ENCODE measurements at places on chromosomes 7 and 10.

- no peak for DNase-seq
Measured at GRCh38 chr10:100866575-100867098, 46.1 kb upstream of the SLF2 start.

DNA sequence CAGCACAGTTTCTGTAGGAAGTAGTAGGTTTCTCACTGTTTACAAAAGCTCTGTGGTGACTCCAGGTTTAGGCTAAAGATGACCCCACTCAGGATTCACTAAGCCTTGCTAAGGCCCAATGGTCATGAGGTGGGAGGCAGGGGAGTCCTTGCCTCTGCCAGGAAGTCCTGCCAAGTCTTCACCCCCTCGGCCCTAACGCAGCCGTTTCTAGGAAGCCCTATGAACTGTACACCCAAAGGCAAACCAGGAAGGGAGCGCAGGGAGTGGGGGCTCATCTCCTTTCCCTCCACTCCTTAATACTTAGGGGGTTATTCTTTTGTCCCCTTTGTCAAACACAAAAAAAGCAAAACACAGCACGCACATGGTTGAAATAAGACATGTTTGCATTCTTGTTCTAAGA, 64.6 kb downstream of the CTBP2 start:
- no peak for DNase-seq

DNA sequence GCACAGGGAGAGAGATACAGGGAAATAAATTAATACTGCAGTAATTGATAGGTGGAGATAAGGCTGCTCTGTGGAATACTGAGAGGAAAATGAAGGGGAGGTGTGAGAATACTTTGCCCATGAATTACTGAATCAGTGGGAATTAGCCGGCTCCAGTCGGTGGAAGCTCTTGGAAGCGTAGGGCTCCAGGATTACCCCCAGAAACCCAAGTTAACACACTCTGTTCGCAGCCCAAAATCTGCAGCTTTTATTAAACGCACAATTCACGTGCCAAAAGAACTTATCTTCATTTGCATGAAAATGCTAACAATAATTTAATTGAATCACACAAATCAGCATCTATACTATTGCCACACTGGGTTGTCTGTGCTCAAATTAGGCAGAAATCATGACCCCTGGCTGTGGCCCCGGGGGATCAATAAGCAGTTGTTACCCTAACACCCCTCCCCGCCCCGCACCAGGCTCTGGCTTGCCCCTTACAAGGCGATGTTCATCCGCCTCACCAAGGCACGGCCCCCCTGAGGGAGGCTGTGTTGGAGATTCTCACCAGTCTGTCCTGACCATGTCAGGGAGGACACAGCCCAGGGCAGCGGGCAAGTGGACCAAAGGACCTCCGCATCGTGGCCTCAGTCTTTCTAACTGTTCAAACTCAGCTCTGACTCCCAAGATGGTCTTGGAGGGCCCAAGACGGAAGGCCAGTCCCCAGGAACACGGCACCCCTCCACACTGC, 48.4 kb upstream of the MGMT start:
- DNase-seq = no peak

- DNase-seq = no peak
Measured at GRCh38 chr10:116733566-116733965, 8.8 kb downstream of the HSPA12A start.

DNA sequence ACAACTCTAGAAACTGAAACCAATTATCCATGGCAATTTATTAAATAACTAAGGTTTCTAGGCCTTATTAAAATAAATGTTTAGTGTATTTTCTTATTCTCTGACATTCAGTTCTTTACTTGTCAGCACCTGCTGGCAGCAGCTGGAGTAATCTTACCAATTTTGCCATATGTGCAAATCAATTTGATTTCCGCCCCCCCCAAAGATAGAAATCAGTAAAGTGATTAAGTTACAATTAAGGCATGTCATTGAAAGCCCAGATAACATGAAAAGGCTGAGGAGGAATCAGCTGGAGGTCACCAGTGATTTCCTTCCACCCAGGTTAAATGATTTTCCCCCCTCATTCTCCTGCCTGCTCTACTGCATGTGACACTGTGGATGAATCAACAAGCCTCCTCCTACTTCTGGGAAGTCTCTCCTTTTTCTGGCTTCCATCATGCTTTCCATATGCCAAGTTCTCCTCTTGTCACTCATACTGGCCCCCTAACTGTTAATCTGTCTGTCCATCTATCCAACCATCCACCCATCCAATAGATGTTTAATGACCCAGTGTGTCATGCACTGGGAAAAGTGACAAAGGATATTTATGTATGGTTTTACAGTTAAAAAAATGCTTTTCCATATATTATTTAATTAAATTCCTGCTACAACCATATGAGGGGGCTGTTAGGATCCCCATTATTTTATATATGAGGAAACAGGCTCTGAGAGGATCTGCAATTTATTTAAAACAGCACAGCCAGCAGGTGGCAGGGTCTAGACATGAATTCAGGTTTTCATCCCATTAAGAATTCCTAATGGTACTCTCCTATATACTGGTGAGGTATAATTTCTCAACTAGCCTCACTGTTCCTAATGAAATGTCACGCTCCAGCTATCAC, 116.5 kb downstream of the ATXN7L1 start:
- DNase-seq = no peak

GRCh38 chr10:120841522-120842189, 9.5 kb upstream of the WDR11 start:
- no peak for DNase-seq

DNA sequence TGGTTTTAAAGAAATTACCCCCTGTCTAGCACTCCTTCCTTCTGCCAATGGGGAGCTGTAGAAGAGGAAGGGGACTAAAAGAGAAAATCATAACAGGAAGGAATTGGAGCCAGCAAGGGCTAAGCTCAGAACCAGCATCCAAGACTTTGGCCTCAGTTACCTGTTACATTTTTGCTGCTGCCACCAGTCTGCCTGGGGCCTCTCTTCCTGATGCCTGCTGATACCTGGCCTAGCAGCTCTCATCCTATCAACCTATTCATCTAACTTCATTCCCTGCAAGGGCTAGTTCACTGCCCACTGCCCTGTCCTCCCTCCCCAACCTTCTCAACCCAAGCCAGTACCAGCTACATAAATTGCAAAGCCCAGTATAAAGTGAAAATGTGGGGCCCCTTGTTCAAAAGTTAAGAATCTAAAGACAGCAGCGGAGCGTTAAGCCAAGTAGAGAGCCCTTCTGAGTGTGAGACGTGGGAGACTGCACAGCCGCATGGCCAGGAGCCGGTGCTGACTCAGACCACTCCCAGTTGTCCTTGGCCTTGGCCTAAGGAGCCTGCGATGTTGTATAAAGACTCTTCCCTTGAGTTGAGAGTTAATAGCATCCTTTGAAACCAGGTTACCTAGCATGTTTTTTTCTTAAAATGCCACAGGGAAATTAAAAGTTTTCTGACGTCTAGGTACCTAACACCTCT, 13.2 kb upstream of the AOC1 start:
- no peak for DNase-seq

GRCh38 chr10:35422228-35422627, 85.9 kb downstream of the CCNY start:
- DNase-seq = no peak

GRCh38 chr7:132379292-132379691, 197.0 kb downstream of the PLXNA4 start:
- no peak for DNase-seq

GRCh38 chr10:77207828-77208185, 429.8 kb downstream of the KCNMA1 start:
- DNase-seq = no peak

DNA sequence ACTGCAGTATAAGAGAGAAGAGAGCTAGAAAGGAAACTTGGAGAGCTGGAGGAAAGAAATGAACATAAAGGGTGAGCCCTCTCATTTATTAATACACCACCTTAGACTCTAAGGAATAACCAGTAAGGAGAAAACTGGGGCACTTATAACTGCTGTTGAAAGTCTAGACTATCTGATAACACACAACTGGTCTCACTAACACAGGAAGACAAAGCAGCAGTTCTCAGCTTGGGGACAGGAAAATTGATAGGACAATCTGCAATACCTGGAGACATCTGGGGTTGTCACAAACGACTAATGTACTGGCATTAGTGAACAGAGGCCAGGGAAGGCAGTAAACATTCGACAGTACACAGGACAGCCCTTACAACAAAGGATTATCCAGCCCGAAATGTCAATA, 6.8 kb downstream of the ELMO1 start:
- no peak for DNase-seq
